Neural cell (in vitro differentiated cells): ENCODE measurements at places on chromosomes 1 and 21. TPM values are rescaled to one million over a fixed set of nuclear protein-coding genes. Genes with fewer than 3 reads are reported as not detected.

The CD84 gene
- not detected in 2 replicates for polyA plus RNA-seq

The GPR89B gene
- polyA plus RNA-seq, result 36.9 and 54.7 TPM in 2 replicates

The SLC16A1 gene
- polyA plus RNA-seq, result 13.1 and 18.6 TPM in 2 replicates

The COL16A1 gene
- polyA plus RNA-seq, result 3.4 and 4.4 TPM in 2 replicates

The BNIPL gene
- 0.16 and 0.33 TPM in 2 replicates for polyA plus RNA-seq

The C1orf185 gene
- polyA plus RNA-seq, result not detected in 2 replicates

The S100A9 gene
- polyA plus RNA-seq, result not detected in 2 replicates

The DYRK3 gene
- 7.5 and 8.3 TPM in 2 replicates for polyA plus RNA-seq

The IPP gene
- 4.1 and 8.3 TPM in 2 replicates for polyA plus RNA-seq

The PKP1 gene
- not detected in 2 replicates for polyA plus RNA-seq

The ADAM30 gene
- polyA plus RNA-seq, result not detected in 2 replicates

The ATP1A2 gene
- 0.12 and 0.14 TPM in 2 replicates for polyA plus RNA-seq

The PAPPA2 gene
- polyA plus RNA-seq, result 0.36 and 0.59 TPM in 2 replicates

The TSTD1 gene
- polyA plus RNA-seq, result 59.6 and 63.5 TPM in 2 replicates

The RGS8 gene
- 2.9 and 8.3 TPM in 2 replicates for polyA plus RNA-seq

The NMNAT1 gene
- polyA plus RNA-seq, result 4.9 and 7.7 TPM in 2 replicates

The IFNAR1 gene
- polyA plus RNA-seq, result 12.4 and 15.5 TPM in 2 replicates

The PLA2G2A gene
- polyA plus RNA-seq, result not detected in 2 replicates

The VANGL2 gene
- polyA plus RNA-seq, result 22.6 and 34.0 TPM in 2 replicates

The AK4 gene
- 1.8 and 1.9 TPM in 2 replicates for polyA plus RNA-seq

The ACTL8 gene
- polyA plus RNA-seq, result not detected in 2 replicates

The PLD5 gene
- polyA plus RNA-seq, result 0.64 and 0.92 TPM in 2 replicates

The EFNA3 gene
- 12.2 and 16.9 TPM in 2 replicates for polyA plus RNA-seq

The MAP3K7CL gene
- polyA plus RNA-seq, result not detected in 2 replicates

The DNTTIP2 gene
- polyA plus RNA-seq, result 25.8 and 43.8 TPM in 2 replicates

The CYP4Z1 gene
- polyA plus RNA-seq, result 0.51 TPM in 1 of 2 replicates, not detected in the other

The SLAMF1 gene
- polyA plus RNA-seq, result not detected in 2 replicates

The KRTAP19-1 gene
- not detected in 2 replicates for polyA plus RNA-seq

The VASH2 gene
- 65.2 and 69.5 TPM in 2 replicates for polyA plus RNA-seq

The CHI3L2 gene
- polyA plus RNA-seq, result not detected in 2 replicates

The A3GALT2 gene
- 0.35 TPM in 1 of 2 replicates, not detected in the other for polyA plus RNA-seq

The TMEM269 gene
- polyA plus RNA-seq, result 1.1 and 1.9 TPM in 2 replicates

The PIK3C2B gene
- 23.7 and 28.7 TPM in 2 replicates for polyA plus RNA-seq

The IL23R gene
- not detected in 2 replicates for polyA plus RNA-seq

The MEX3A gene
- 39.8 and 44.4 TPM in 2 replicates for polyA plus RNA-seq
